HFFc6 (cell line): ENCODE measurements at places on chromosomes 1 and 21. TPM values are rescaled to one million over a fixed set of nuclear protein-coding genes. Genes with fewer than 3 reads are reported as not detected.

The SDHB gene
- 117 to 131 TPM (median 119 TPM) in 3 replicates for total RNA-seq

The OR2W3 gene
- not detected in 3 replicates for total RNA-seq

- H3K36me3 ChIP-seq = no peaks in the 10 kb centered on the region
- H3K27me3 ChIP-seq = no peaks in the 10 kb centered on the region; the same call in 1 of the 2 replicates
- H3K4me1 ChIP-seq = no peaks in the 10 kb centered on the region
- H3K4me3 ChIP-seq = no peak overlapping the region
- DNase-seq = no peak
Observed at GRCh38 chr1:82896036-82896435, 1095.3 kb downstream of the ADGRL2 start.

The VWA5B1 gene
- total RNA-seq = not detected in 3 replicates

The PDC gene
- 0.22 to 0.57 TPM in 2 of 3 replicates, not detected in the other for total RNA-seq

The DIRAS3 gene
- 0.97 to 2.1 TPM (median 1.9 TPM) in 3 replicates for total RNA-seq

DNA sequence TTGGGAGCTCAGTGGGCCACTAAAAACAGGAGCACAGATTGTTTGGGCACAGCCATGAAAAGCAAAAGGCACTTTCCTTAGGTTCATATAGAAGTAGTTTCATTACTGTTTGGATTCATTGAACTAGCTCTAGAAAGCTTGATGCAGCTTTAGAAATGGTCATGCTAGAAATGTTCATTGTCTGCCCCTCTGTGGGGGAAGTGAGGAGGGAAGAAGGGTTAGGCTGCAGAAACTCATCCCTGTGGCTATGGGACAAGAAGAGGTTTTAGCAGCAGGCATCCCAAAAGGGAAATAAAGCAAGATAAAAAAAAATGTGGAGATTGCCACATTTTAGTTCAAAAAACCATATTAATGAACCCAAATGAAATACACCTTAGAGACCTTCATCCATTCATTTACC is 359.6 kb upstream of the PTBP2 start:
- peak overlapping the region; percentile 6; the same call in 1 of the 2 replicates for H3K27ac ChIP-seq
- H3K4me3 ChIP-seq = peak overlapping the region; percentile 25; the same call in 1 of the 2 replicates
- DNase-seq = no peak
- H3K27me3 ChIP-seq = peaks cover 2% of the 10 kb centered on the region; the same call in 1 of the 2 replicates

DNA sequence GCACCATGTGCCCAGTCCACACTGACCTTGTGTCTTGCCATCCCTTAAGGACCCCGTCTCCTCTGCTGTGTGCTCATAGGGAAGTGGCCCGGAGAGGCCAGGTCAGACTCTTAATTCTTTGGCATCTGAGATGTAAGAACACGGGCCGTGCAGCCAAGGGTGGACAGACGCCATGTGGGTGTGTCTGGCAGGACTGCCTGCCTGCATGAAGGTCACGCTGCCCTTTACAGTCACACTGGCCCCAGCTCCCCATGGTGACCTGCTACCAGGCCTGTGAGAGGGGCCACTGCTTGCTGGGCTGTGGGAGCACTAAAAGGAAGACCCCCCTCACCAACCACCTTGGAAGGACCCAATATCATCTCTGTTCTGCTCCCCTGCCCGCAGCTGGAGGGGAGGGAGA is 17.7 kb downstream of the DHRS3 start:
- no peak for DNase-seq
- no peak overlapping the region; the same call in 1 of the 2 replicates for H3K27ac ChIP-seq
- no peak overlapping the region for H3K4me3 ChIP-seq

DNA sequence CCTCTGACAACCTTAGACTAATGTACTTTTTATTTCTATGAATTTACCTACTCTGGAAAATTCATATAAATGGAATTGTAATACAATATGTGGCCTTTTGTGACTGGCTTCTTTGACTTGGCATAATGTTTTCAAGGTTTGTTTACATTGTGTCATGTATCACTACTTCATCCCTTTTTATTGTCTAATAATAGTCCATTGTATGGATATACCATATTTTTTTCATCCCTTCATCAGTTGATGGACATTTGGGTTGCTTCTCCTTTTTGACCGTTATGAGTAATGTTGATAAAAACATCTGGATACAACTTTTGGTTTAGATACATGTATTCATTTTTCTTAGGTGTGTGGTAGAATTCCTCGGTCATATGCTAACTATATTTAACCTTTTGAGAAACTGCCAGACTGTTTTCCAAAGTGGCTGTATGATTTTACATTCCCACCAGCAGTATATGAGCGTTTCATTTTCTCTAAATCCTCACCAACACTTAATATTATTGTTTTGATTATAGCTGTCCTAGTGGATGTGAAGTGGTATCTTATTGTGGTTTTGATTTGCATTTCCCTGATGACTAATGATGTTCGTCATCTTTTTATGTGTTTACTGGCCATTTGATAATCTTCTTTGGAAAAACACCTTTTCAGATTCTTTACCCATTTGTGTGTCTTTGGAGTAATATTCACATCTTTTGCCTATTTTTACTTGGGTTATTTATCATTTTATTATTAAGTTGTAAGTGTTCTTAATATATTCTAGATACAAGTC is 3.5 kb downstream of the RO60 start:
- peak overlapping the region; percentile 7; the same call in 1 of the 2 replicates for H3K4me3 ChIP-seq
- peaks cover 19% of the 10 kb centered on the region for H3K36me3 ChIP-seq
- no peak overlapping the region for H3K27ac ChIP-seq
- peaks cover 9% of the 10 kb centered on the region for H3K27me3 ChIP-seq
- peaks cover 38% of the 10 kb centered on the region for H3K4me1 ChIP-seq
- DNase-seq = peak; percentile 25

The ZNF593OS gene
- not detected in 3 replicates for total RNA-seq

GRCh38 chr1:33014464-33015163 is 22.1 kb downstream of the AK2 start:
- no peak for DNase-seq
- H3K4me1 ChIP-seq = no peaks in the 10 kb centered on the region; the same call in 1 of the 2 replicates
- H3K36me3 ChIP-seq = peaks cover 31% of the 10 kb centered on the region
- H3K27ac ChIP-seq = no peak overlapping the region
- H3K27me3 ChIP-seq = no peaks in the 10 kb centered on the region

DNA sequence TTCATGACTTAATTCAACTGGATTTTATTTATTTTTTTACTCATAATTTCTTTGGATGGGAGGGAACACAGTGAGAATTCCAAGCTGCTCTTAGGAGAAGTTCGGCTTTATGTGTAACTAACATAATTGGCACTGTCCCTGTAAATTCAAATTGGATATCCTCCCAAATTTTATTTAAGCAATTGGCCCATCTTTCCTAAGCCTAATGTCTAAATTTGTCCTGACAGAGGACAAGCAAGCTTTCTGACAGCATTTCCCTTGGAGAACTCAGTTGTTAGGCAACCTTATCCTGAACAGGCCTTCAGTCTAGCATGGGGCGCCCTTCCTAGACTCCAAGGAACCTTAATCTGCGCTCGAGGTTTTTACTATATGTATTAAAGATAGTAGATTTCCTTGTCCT is 550.3 kb downstream of the NUF2 start:
- peaks cover 2% of the 10 kb centered on the region for H3K27me3 ChIP-seq
- DNase-seq = no peak
- H3K4me1 ChIP-seq = peaks cover 59% of the 10 kb centered on the region
- H3K36me3 ChIP-seq = peaks cover under 1% of the 10 kb centered on the region
- H3K4me3 ChIP-seq = no peak overlapping the region

DNA sequence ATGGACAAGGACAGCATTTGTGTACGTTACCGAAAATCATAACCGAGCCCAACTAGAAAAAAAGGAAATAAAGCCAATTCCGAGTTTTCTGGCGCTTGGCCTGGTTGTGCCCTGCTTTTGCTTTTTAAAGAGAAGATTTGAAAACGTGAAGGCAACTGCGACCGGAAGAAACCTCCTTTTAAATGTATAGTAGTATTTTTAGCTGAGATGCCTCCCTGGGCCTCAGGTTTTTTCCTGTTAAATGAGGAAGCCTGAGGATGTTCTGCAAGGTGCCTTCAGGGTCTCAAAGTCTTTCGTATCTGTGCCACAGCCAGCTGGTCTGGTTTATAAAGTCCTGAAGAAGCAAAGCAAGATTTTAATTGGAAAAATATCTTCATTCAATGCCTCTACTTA is 371 bp upstream of the ODF2L start:
- H3K27me3 ChIP-seq = 0 out of 2 replicates have a peak, but pooled peaks cover 2% of the 10 kb centered on the region
- peak overlapping the region; percentile 96 for H3K4me3 ChIP-seq
- H3K27ac ChIP-seq = peak overlapping the region; percentile 95
- peaks cover 7% of the 10 kb centered on the region for H3K36me3 ChIP-seq
- H3K4me1 ChIP-seq = peaks cover 50% of the 10 kb centered on the region

GRCh38 chr21:37552496-37553029 is 186.0 kb downstream of the DYRK1A start:
- H3K27ac ChIP-seq = no peak overlapping the region
- H3K36me3 ChIP-seq = no peaks in the 10 kb centered on the region
- peaks cover 13% of the 10 kb centered on the region for H3K4me1 ChIP-seq
- no peak overlapping the region for H3K4me3 ChIP-seq
- no peak for DNase-seq
